ENCODE measurements at places on chromosomes 7 and 10.

GRCh38 chr10:6507311-6507710, 72.8 kb downstream of the PRKCQ start:
- DNase-seq: no peak

- DNase-seq: no peak
Measured at GRCh38 chr7:45574416-45574668, 174 bp downstream of the ADCY1 start.

GRCh38 chr10:132482090-132482800, 55.3 kb upstream of the INPP5A start:
- DNase-seq: peak; percentile 58

- DNase-seq: peak; percentile 53
Measured at GRCh38 chr10:102669206-102670064, 25.2 kb downstream of the TRIM8 start.

DNA sequence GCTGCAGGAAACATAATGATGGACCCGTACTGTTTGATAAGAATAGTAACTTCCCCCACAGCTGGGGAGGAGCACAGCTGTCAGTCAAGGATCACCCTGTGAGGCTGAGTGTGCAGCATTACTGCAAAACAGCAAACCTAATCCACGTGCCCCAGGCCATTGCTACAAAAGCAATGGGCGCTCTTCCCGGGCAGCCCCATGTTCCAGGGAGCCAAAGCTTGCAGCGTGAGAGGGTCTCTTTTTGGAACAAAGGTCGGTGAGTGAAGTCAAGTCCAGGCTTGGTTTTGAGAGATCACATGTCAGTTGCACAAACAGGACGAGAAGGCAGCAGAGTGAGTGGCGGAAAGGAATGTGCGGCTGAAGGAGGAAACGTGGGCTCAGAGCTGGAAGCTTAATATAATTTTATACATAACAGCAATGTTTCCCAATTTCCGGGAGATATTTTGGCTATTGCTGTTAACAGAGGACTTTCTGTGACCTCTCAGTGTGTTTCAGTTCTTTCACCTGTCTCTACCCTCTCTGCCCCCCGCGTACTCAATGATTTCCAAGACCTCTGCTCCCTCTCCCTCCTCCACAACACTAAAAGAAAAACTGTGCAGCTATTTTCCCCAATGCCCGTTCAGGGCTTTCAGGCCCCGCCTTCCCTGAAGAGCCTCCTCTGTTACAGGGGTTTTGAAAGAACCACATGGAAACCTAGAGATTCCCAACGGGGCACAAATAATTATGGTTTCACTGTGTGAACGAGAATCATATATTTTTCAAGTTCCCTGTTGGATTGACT, 128.9 kb downstream of the MTPAP start:
- no peak for DNase-seq

- DNase-seq: peak; percentile 81
Measured at GRCh38 chr7:41222746-41223145, 480.1 kb downstream of the INHBA start.

GRCh38 chr10:14186245-14186644, 144.5 kb downstream of the FRMD4A start:
- no peak for DNase-seq
